Stromal cell of bone marrow (primary cell): ENCODE measurements at places on chromosomes 7 and 10.

GRCh38 chr7:138690495-138690894 lies 10.7 kb downstream of the SVOPL start:
- no peak for DNase-seq

GRCh38 chr10:117004227-117005025 lies 561 bp downstream of the SHTN1 start:
- no peak for DNase-seq

DNA sequence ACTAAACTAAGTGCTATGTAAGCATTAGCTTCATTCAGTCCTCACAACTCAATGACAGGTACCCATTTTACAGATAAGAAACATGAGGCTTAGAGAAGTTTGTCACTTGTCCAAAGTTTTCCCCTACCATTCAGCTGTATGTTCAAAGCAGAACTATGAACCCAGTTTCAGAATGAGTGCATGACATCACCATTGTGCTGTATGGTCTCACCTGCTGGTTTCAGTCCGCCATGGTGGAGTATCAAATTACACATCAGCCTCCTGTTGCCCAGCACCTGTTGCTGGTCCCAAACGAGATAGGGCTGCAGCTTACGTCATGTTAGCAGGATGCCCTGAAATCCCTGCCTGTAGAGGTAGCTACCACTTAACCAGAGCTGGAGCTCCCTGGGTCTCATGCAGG lies 95.0 kb downstream of the DYNC1I1 start:
- DNase-seq: no peak

DNA sequence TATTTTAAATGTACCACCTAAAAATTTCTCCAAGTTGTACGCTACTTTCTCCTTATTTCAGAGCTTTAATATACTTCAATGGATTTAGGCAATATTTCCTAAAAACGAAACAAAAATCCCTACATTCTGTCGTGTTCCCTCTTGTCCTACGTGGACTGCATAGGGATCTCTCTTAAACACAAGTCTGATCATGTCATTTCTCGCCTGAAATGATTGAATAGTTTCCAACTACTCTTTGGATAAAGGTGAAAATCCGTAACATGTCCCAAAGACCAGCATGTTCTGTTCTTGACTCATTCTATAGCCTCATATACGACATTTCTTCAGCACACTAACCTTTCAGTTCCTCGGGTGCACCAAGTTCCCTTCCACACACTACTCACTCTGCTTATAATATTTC lies 17.7 kb upstream of the TPK1 start:
- DNase-seq: no peak

DNA sequence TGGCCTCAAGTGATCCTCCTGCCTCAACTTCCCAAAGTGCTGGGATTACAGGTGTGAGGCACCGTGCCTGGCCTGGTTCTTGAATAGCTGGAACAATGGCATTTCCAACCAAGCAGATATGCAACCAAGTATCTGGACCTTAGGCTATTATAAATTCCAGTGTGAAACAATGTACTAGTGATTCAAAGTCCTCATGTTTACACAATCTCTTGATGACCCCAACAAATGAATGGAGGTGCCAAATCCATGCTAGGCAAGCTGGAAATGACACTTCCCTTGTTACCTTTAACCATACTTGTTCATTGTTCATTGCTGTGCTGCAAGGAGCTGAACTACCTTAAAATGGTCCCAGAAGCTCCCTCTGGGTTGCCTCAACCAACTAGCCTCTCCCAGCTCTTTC lies 282.2 kb upstream of the KLF14 start:
- DNase-seq: no peak

DNA sequence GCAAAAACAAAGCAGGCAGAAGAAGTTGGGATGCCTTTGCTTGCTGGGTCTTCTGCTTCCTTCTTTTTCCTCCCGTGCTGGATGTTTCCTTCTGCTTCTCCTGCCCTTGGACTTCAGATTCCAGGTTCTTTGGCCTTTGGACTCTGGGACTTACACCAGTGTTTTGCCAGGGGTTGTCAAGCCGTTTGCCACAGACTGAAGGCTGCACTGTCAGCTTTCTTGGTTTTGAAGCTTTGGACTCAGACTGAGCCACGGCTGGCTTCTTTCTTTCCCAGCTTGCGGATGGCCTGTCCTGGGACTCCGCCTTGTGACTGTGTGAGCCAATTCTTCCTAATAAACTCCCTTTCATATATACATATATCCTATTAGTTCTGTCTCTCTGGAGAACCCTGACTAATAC lies 11.3 kb upstream of the LCOR start:
- DNase-seq: no peak

- no peak for DNase-seq
Measured at GRCh38 chr10:37643187-37643586, 214.2 kb downstream of the ZNF248 start.

GRCh38 chr10:43816351-43817321 lies 168.0 kb upstream of the ZNF32 start:
- peak; percentile 61 for DNase-seq

- no peak for DNase-seq
Measured at GRCh38 chr10:71621231-71622153, 98.1 kb downstream of the C10orf105 start.

- no peak for DNase-seq
Measured at GRCh38 chr10:71648254-71648932, 71.2 kb downstream of the C10orf105 start.

- DNase-seq: peak; percentile 38
Measured at GRCh38 chr7:23462846-23463245, 7.4 kb downstream of the IGF2BP3 start.

GRCh38 chr10:125557801-125558505 lies 125.0 kb downstream of the TEX36 start:
- no peak for DNase-seq

GRCh38 chr7:70334871-70335270 lies 736.6 kb downstream of the AUTS2 start:
- DNase-seq: no peak

- no peak for DNase-seq
Measured at GRCh38 chr7:19133886-19134285, 11.3 kb downstream of the FERD3L start.

DNA sequence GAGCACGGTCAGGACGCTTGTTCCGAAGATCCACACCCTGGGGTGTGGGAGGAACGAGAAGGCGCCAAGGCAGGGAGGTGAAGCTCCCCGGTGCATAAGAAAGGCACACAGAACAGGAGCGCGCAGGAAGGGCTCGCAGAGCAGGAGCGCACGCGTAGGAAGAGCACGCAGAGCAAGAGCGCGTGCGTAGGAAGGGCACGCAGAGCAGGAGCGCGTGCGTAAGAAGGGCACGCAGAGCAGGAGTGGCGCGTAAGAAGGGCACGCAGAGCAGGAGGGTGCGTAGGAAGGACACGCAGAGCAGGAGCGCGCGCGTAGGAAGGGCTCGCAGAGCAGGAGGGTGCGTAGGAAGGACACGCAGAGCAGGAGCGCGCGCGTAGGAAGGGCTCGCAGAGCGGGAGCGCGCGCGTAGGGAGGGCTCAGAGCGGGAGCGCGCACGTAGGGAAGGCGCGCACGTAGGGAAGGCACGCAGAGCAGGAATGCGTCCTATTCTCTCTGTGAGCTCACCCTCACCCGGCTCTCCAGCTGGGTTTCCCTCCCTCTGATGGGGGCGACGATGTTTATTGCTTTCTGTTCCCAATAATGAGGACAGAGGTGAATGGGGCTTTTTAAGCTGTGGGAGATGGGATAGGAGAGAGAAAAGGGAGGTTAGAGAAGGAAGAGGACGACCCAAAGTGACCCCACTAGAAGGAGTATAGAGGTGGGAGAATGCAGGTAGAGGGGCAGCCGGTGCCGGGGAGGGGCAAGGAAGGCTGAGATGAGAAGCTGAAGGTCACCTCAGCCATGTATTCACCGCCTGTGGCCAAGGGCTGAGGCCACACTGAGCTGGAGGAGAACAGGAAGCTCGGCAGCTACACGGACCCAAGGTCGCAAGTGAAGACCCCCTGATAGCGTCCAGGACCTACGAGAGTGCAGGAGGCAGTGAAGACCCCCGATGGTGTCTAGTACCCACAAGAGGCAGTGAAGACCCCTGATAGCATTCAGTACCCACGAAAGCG lies 423.2 kb downstream of the PTPRN2 start:
- no peak for DNase-seq

GRCh38 chr10:112344261-112344660 lies 29.7 kb upstream of the ACSL5 start:
- DNase-seq: no peak

DNA sequence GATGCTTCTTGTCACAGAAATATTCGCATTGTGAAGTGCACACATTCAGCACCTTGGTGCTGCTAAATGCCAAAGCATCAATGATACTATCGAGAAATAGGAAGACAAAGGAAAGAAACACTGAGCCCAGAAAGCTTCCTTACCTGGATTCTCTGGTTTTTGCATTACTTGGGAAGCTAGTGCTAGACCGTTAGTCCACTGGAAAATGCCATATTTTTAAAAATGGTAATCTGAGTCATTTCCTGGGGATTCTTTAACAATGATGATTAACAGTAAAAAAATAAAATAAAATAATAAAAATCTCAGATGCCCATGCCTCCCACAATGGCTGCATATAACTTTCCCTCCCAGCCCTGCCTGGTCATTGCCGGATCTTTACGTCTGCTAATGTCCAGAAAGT lies 420.1 kb upstream of the MGMT start:
- peak; percentile 28 for DNase-seq

- peak; percentile 81 for DNase-seq
Measured at GRCh38 chr10:3805201-3805790, 20.3 kb upstream of the KLF6 start.

DNA sequence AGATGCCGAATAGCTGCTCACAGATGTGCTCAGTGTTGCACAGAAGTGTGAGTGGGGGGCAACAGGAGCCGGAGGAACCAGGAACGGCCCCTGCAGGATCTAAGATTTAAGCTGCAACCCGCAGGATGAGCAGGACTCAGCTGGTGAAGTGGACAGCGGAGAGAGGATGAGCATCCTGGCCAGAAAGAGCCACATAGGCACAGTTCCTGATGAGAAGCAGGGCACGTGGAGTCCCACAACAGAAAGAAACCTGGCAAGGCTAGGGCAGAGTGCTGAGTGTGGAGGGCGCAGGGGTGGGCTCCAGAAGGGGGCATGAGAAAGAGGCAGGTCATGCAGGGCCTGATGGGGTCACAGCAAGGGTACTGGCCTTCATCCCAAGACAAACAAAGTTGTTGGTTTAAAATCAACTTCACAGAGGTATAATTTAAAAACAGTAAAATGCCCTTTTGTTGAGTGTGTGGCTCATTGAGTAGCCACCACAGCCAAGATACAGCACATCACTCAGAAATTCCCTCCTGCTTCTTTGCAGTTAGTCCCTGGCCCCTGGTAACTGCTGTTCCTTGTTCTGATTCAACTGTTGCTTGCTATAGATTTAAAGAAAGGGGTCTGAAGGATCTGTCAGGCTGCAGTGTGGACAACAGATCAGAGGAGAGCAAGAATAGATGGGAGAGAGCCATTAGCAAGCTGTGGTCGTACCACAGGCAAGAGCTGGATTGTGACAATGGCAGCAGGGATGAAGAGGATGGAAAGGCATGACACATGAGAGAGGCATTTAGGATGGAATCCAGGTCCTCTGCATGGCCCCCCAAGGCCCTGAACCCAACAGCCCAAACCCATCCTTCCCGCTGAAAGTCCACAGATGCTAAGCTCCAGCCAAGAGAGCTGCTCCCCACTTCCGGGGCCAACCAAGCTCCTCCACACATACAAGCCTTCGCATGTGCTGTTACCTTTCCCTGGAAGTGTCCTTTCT lies 53.1 kb upstream of the OSBPL3 start:
- no peak for DNase-seq

- no peak for DNase-seq
Measured at GRCh38 chr10:79981450-79982361, 32.8 kb upstream of the SFTPD start.

- no peak for DNase-seq
Measured at GRCh38 chr10:6333086-6333485, 130.4 kb downstream of the PFKFB3 start.

GRCh38 chr7:38798552-38799267 lies 110.3 kb downstream of the VPS41 start:
- no peak for DNase-seq

- DNase-seq: no peak
Measured at GRCh38 chr10:21599582-21599981, 65.5 kb downstream of the MLLT10 start.

- no peak for DNase-seq
Measured at GRCh38 chr7:144736880-144737493, 98.9 kb downstream of the TPK1 start.

- no peak for DNase-seq
Measured at GRCh38 chr7:97006055-97006815, 882 bp downstream of the DLX6 start.

DNA sequence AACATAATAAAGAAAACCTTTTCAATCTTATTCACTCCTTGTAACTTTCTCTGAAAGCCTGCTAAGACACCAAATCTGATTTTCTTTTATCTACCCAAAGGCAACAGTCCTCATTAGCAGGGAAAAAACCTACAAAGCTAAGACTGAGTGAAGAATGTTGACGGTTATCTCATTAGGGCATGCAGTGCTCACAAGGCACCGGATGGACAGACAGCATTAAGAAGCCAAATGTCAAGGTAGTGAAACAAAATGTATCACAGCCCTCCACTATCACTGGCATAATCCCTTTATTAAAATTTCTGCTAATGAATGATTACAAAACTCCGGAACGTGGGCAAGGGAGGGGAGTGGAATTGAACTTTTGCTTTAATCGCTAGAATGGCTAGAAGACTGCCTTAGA lies 442.8 kb downstream of the NEBL start:
- DNase-seq: no peak

- DNase-seq: no peak
Measured at GRCh38 chr10:98415731-98416119, 743 bp upstream of the PYROXD2 start.

- no peak for DNase-seq
Measured at GRCh38 chr7:56062382-56062781, 1.7 kb upstream of the SUMF2 start.

GRCh38 chr10:4623200-4623599 lies 202.8 kb upstream of the AKR1E2 start:
- DNase-seq: no peak

GRCh38 chr7:128908750-128909624 lies 1.5 kb downstream of the KCP start:
- DNase-seq: no peak

GRCh38 chr7:70267381-70268120 lies 669.3 kb downstream of the AUTS2 start:
- DNase-seq: no peak

DNA sequence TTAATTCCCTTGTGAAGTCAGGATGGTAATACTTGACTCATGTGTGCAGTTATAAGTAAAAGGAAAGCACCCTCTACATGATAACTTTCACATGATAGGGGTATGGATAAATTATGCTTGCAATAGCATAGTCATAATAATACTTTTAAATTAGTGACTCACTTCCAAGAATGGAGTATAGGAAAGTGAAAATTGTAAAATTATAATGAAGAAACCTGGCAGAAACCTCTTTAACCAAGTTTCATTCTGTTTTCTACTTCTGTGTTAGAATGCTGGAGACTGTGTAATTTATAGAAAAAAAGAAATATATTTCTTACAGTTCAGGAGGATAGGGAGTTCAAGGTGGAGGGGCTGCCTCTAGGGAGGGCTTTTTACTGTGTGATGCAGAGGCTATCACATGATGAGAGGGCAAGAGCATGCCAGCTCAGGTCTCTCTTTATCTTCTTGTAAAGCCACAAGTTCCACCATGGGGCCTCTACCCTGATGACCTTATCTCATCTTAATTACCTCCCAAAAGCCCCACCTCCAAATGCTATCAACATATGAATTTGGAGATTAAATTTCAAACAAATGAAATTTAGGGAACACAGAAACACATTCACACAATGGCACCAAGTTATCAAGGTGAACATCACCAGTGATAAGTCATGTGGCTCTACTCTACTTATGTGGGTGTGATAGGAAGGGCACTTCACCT lies 43.2 kb downstream of the HDAC9 start:
- no peak for DNase-seq

- DNase-seq: no peak
Measured at GRCh38 chr10:48282829-48283228, 8.3 kb upstream of the FRMPD2 start.
